ENCODE measurements at places on chromosomes 3 and 15.

GRCh38 chr3:17349093-17349492, 393.3 kb downstream of the TBC1D5 start:
- H3K36me3 ChIP-seq, result no peaks in the 10 kb centered on the region
- H3K27me3 ChIP-seq, result no peaks in the 10 kb centered on the region
- no peak for DNase-seq

DNA sequence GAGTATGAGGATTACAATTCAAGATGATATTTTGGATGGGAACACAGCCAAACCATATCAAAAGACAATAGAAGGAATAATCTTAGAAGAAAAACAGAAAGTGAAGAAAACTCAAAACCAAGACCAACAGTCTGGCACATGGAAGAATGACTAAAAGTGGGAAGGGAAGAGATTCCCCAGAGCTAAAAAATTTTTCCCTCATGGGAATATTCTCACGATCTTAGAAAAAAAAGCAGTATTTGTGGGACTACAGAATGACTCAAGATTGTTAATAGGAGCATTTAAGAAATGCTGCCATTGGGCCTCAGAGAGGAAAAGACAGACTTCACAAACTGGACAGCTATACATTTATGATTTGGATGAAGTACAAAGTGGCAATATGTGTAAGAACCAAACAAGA, 18.3 kb downstream of the OSTN start:
- H3K4me3 ChIP-seq, result no peak overlapping the region
- H3K4me1 ChIP-seq, result no peaks in the 10 kb centered on the region
- no peaks in the 10 kb centered on the region for H3K27me3 ChIP-seq
- no peak overlapping the region for H3K27ac ChIP-seq
- no peak for DNase-seq

DNA sequence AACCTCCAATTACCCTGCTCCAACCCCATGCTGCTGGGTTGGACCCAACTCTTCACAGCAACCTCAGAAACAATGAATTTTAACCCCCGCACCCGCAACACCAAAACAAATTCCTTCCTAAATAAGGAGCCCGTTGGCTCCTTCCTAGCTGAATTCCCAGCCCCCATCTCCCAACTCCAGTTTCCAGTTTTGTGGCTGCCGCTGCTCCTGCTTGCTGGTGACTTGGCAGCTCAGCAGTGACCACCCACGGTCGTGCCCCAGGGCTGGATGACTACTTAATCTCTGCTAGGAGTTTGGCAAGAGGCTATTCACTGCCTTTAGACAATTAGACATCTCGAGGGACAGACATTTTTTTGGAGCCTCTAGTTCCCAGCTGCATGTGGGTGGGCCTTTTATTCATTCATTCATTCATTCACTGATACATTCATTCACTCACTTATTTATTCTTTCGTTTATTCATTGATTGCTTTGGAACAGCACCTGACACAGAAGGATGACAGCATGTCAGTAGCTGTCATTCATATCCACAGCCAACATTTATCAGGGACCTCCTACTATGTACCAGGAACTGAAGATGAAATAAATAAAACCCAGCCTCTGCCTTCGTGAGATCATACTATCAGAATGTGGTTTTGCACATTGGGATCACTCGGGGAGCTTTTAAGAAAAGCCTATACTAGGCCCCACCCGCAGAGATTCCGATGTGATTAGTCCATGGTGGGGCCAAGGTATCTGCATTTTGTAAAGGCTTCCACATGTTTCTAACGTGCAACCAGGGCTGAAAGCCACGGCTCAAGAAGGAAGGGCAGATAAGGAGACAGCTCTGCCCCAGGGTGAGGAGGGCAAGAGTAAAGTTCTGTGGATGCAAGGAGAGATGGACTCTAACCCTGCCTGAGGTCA, 256.5 kb downstream of the SHQ1 start:
- peaks cover 2% of the 10 kb centered on the region for H3K4me1 ChIP-seq
- peak; percentile 28 for DNase-seq
- no peak overlapping the region for H3K4me3 ChIP-seq
- H3K27me3 ChIP-seq, result no peaks in the 10 kb centered on the region

GRCh38 chr3:178058629-178059028, 477.6 kb upstream of the KCNMB2 start:
- peaks cover 3% of the 10 kb centered on the region for H3K4me1 ChIP-seq
- no peak for DNase-seq

DNA sequence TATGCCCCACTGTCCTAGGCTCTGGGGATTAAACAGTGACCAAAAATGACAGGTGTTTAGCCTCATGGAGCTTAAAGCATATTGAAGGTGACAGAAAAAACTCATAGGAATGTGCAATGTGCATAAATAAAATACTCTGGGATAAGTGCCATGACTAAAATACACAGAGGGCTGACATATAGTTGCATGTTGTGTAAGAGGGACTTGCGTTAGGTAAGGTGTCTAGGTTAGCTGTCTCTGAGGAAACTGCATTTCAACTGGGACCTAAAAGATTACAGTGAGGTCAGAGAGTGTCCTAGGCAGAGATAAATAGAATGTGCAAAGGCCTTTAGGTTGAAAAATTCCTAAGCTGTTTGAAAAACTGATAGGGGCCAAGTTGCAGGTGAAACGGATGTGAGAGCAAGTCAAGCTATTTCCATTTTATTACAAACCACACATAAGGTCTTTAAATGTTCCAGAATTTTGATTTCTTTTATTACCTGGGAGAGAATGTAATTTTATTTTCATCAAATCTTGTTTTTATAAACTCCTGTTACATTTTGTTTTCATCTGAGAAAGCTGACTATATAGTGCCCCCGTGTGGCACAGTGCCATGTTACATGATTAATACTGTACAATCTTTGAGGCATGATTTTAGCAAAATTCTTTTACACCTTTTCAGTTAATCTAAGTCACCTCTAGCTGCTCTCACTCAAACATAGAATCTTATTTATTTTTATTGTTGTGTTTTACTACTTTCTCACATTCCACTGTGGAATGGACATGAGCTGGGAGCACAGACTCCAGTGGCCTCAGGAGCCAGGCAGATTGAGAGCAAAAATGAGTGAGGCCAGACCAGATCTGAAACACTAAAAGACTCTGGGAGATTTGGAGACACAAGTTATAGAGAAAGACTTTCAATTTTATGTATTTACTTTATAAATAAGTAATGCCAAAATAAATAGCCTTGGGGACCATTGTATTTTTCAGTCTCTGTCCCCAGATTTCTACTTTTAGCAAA, 259.6 kb upstream of the ZNF717 start:
- H3K4me3 ChIP-seq, result no peak overlapping the region
- no peaks in the 10 kb centered on the region for H3K27me3 ChIP-seq
- no peaks in the 10 kb centered on the region for H3K36me3 ChIP-seq

- no peaks in the 10 kb centered on the region for H3K4me1 ChIP-seq
- H3K4me3 ChIP-seq, result no peak overlapping the region
- H3K27me3 ChIP-seq, result no peaks in the 10 kb centered on the region
- no peaks in the 10 kb centered on the region for H3K36me3 ChIP-seq
- no peak overlapping the region for H3K27ac ChIP-seq
- no peak for DNase-seq
These were observed 28.1 kb downstream of the BCL2A1 start for GRCh38 chr15:79942741-79943481.

GRCh38 chr15:99125061-99125891, 20.4 kb downstream of the SYNM start:
- no peaks in the 10 kb centered on the region for H3K27me3 ChIP-seq
- no peaks in the 10 kb centered on the region for H3K36me3 ChIP-seq
- DNase-seq, result no peak
- H3K4me3 ChIP-seq, result no peak overlapping the region
- H3K27ac ChIP-seq, result no peak overlapping the region

DNA sequence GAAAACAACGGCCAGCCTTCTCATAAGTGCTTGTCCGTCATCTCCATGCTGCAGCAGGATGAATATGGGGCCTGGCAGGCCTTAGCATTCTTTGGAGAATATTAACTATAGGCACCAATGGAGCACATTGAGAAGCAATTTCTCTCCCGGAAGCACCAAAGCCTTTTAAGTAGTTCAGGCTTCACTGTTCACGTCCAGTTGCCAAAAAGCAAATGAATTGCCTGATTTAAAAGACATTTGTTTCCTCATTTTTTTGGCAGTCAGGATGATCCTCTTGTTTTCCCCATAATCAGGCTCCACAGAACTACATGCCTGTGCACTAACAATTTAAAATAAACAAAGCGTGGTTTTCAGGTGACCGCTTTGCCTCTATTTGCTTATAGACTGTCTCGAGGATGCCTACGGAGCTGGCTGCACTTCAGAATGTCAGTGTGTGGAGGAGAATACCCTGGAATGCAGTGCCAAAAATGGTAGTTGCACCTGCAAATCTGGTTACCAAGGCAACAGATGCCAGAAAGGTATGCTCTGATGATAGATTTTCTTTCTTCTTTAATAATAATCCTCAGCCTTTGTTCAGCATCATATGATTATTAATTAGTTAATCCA, 725.2 kb upstream of the GOLIM4 start:
- no peaks in the 10 kb centered on the region for H3K27me3 ChIP-seq
- no peaks in the 10 kb centered on the region for H3K36me3 ChIP-seq
- DNase-seq, result no peak
- H3K4me3 ChIP-seq, result no peak overlapping the region

DNA sequence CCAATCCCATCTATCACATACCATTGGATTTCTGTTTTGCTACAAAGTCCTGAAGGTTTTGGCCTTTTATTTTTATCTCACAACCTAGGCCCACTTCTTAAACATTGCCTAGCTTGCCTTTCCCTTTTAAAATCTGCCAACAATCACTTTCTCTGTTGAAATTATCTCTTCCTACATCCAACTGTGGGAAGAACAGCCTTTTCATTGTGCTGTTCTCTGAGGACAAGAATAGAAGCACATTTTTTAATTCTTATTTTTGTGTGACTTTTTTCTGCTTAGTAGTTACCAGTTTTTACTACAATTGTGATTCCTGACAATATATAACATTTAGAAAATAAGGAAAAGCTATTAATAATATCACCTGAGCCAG, 159.2 kb downstream of the CNTN6 start:
- no peak for DNase-seq
- H3K4me3 ChIP-seq, result no peak overlapping the region
- H3K27me3 ChIP-seq, result no peaks in the 10 kb centered on the region
- H3K4me1 ChIP-seq, result no peaks in the 10 kb centered on the region
- no peaks in the 10 kb centered on the region for H3K36me3 ChIP-seq

DNA sequence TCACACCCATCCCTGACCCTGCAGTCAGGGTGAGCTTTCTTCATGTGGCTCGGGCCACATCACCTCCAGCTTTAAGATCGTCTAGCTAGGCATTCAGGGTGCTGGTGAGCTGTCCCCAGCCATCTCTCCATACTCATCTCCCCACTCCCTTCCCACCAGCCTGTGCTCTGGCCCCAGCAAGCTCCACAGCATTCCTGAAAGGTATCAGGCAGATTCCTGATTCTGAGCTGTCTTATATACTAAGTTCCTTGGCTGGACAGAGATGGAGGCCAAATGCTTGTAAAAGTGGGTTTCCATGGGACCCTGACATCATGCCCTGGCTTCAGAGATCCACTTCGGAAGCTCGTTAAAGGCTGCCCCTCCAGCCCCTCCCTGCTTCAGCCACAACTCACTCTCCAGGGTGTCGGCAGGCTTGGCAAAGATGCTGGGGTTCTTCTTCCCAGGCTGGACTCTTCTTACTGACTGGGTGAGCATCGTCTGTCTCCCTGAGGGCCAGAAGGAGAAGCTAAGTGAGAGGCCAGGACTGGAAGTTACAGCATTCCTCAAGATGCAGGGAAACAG, 3.9 kb downstream of the CILP start:
- no peak overlapping the region for H3K4me3 ChIP-seq
- DNase-seq, result no peak
- H3K4me1 ChIP-seq, result peaks cover 10% of the 10 kb centered on the region

DNA sequence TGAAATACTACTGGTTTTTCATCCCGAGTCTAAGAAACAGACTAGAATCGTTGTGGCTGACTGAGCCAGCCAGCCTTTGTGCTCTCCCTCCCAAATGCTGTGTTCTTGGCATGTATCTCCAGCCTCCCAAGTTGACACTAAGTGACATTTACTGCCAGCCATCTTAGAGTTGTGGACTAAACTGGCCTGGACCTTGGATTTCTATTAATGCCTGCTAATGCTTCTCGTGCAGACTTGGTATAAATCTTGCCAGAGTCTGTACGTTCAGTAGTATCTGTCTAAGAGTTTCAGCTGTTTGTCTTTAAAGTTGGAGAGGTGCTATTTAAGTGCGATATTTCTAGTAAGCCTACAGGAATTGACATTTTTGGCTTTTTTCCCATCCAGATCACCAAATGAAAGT, 166.6 kb upstream of the BHLHE40 start:
- H3K27ac ChIP-seq, result no peak overlapping the region
- DNase-seq, result no peak
- no peaks in the 10 kb centered on the region for H3K27me3 ChIP-seq
- H3K36me3 ChIP-seq, result no peaks in the 10 kb centered on the region
- H3K4me3 ChIP-seq, result no peak overlapping the region

GRCh38 chr3:187985647-187986046, 168.3 kb upstream of the LPP start:
- no peak overlapping the region for H3K27ac ChIP-seq
- peaks cover 2% of the 10 kb centered on the region for H3K4me1 ChIP-seq
- H3K36me3 ChIP-seq, result no peaks in the 10 kb centered on the region
- H3K4me3 ChIP-seq, result no peak overlapping the region
